ENCODE measurements at places on chromosomes 4 and X.

DNA sequence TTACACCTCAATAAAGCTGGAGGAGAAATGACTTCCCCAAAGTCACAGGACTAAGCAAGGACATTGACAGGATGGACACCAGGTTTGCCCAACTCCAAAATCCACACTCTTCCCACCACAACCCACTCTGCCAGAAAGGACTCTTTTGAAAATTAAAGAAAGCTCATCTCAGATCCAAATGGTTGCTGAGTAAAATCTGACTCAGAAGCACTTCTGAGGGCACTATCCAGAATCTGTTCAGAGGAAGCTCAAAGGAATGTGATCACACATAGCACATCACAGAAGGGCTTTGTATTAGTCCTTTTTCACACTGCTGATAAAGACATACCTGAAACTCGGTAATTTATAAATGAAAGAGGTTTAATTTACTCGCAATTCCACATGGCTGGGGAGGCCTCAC is 155.5 kb downstream of the RAB28 start:
- no peak for DNase-seq

DNA sequence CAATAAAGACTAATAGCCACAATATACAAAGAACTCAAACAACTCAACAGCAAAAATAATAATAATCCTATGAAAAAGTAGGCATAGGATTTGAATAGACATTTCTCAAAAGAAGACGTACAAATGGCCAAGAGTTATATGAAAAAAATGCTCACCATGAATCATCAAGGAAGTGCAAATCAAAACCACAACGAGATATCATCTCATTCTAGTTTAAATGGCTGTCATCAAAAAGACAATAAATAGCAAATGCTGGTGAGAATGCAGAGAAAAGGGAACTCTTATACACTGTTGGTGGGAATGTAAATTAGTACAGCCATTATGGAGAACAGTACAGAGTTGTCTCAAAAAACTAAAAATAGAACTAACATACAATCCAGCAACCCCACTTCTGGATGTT is 18.8 kb downstream of the TLR6 start:
- no peak for DNase-seq

- no peak for DNase-seq
Observed at GRCh38 chr4:8188743-8189550, 10.1 kb upstream of the SH3TC1 start.

DNA sequence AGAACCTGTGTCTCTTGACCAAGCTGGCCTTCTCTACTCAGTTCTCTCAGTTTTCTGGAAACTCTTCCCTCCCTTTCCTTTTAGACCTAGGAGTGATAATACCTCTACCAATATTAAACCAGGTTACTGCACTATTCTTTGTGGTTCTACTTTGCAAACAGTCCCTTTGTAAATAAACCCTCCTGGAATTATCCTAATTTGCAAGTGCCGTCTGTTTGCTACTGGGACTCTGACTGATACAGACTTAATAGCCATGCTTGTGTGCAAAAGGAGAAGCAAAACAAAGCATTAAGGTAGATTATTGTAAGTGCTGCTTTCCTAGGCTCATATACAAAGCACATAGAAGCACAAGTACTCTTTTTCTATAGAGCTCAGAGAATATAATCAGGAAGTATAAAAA is 507.0 kb downstream of the INPP4B start:
- no peak for DNase-seq

Measured in stimulated activated CD4-positive, alpha-beta T cell treated with anti-CD3 and anti-CD28 coated beads, TNF-alpha, amount 100 ng/mL, for 48 hours (primary cell).